ENCODE measurements at places on chromosomes 6 and 20. TPM values are rescaled to one million over a fixed set of nuclear protein-coding genes. Genes with fewer than 3 reads are reported as not detected.
A peak's percentile ranks its signal among the peaks of the same experiment; 100 is the strongest.

DNA sequence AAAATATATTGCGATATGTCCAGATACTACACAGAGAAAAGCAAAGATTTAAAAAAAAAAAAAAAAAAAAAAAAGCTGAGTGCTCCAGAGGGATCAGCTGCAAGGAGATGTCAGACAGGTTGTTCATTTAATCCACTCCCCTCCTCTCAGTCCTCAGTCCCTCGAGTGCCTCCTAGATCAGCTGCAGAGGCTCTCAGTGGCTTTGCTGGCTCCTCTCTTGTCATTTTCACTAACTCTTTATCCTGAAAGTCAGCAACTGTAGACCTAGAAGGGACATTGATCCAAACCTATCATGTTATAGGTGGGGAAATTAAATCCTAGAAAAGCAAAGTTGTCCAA is 61.6 kb downstream of the KIAA0319 start:
- H3K36me3 ChIP-seq = no peaks in the 10 kb centered on the region
- H3K4me1 ChIP-seq = peaks cover 4% of the 10 kb centered on the region
- H3K4me3 ChIP-seq = no peak overlapping the region
- DNase-seq = no peak
- H3K27me3 ChIP-seq = no peaks in the 10 kb centered on the region

Gene LPA
- total RNA-seq = not detected

Gene HLA-DRB1
- total RNA-seq = 7.5 TPM

DNA sequence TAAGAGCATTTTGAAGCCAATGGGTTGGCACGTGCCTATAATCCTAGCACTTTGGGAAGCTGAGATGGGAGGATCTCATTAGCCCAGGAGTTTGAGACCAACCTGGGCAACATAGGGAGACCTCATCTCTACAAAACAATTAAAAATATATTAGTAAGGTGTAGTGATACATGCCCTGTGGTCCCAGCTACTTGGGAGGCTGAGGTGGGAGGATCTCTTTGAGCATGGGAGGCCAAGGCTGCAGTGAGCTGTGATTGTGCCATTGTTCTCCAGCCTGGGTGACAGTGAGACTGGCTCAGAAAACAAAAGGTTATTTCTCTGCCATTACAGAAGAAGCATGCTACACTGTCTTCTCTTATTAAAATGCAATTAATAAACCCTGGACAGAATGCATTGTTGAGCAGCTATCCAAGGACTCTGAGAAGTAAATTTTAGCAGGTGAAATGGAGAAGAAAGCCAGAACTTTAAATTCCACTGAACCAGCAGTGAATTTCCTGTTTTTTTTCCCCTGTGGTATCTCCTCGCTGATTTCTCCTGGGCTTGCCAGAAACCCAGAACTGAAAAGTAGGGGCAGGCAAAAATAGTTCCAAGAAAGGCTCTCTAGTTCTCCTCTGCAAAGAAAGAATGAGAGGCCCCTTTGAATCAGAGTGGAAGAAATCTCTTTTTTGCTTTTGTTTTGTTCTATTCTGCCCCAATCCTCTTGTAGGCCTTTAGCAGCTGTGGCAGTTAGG is 8.4 kb downstream of the AMD1 start:
- H3K36me3 ChIP-seq = no peaks in the 10 kb centered on the region
- H3K27ac ChIP-seq = no peak overlapping the region
- H3K27me3 ChIP-seq = no peaks in the 10 kb centered on the region
- H3K4me1 ChIP-seq = peaks cover 42% of the 10 kb centered on the region
- DNase-seq = no peak

Gene ESR1
- 0.61 TPM for total RNA-seq

Gene DNAAF9
- total RNA-seq = 56.6 TPM

DNA sequence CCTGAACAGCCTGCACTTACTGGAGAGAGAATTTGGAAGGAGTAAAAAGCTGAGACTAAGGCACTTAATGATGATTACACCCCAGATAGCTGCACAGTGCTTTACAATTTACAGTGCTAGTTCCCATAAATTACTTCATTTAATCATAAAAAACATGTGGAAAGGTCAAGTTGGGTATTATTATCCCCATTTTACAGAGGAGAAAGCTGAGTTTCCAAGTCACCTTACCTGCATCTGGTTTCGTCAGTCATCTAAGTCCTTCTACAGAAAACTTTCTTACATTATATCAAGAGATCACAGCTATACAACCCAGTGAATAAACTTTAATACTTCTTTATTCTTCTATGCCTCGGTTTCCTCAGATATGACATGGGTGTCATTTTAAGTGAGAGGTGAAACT is 3.3 kb downstream of the PTPRK start:
- H3K4me3 ChIP-seq = no peak overlapping the region
- no peaks in the 10 kb centered on the region for H3K27me3 ChIP-seq
- H3K27ac ChIP-seq = no peak overlapping the region
- no peaks in the 10 kb centered on the region for H3K36me3 ChIP-seq

Gene GPX5
- not detected for total RNA-seq

Gene LSM2
- 32.3 TPM for total RNA-seq

Gene MUCL3
- not detected for total RNA-seq

Gene OLIG3
- total RNA-seq = not detected

- no peak for DNase-seq
- no peak overlapping the region for H3K27ac ChIP-seq
- no peak overlapping the region for H3K4me3 ChIP-seq
- H3K36me3 ChIP-seq = no peaks in the 10 kb centered on the region
Observed at GRCh38 chr6:37861452-37861851, 41.9 kb downstream of the ZFAND3 start.

Gene VIP
- total RNA-seq = not detected

DNA sequence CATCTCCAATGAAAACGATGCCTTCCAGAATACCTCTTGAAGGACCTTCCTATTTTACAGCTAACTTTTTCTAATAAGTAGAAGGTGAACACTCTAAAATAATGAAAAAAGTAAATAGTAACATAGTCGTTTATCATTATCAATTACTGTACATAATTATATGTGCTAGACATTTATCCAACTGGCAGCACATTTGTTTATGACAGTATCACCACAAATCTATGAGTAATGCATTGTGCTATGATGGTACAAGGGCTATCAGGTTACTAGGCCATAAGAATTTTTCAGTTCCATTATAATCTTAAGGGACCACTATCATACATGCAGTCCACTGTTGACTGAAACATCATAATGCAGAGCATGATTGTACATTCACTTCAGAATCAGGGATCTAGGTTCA is 68.4 kb downstream of the ATG5 start:
- H3K27me3 ChIP-seq = no peaks in the 10 kb centered on the region
- peaks cover 16% of the 10 kb centered on the region for H3K4me1 ChIP-seq
- H3K27ac ChIP-seq = no peak overlapping the region
- H3K4me3 ChIP-seq = no peak overlapping the region
- no peak for DNase-seq

DNA sequence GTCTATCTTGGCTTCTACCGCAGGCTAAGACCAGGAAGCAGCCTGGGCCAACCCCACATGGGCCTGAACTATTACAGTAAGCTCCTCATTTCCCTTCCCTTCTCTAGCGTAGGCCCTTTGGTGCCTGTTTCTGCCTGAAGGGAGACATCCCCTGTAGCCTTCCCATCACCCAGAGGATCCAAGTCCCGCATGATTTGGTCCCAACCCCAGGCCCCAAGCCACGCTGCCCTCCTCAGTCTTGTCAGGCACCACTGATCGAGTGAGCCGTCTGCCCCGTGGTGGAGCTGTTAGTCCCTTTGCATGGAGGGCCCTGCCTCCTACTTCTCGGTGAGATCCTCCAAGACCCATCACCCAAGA is 46.4 kb downstream of the EBF4 start:
- no peak overlapping the region for H3K4me3 ChIP-seq
- no peaks in the 10 kb centered on the region for H3K27me3 ChIP-seq
- H3K27ac ChIP-seq = no peak overlapping the region
- no peaks in the 10 kb centered on the region for H3K4me1 ChIP-seq
- no peaks in the 10 kb centered on the region for H3K36me3 ChIP-seq

GRCh38 chr20:7031222-7031621 is 263.7 kb downstream of the BMP2 start:
- no peak for DNase-seq
- H3K27me3 ChIP-seq = no peaks in the 10 kb centered on the region
- H3K27ac ChIP-seq = no peak overlapping the region
- no peak overlapping the region for H3K4me3 ChIP-seq
- no peaks in the 10 kb centered on the region for H3K36me3 ChIP-seq

DNA sequence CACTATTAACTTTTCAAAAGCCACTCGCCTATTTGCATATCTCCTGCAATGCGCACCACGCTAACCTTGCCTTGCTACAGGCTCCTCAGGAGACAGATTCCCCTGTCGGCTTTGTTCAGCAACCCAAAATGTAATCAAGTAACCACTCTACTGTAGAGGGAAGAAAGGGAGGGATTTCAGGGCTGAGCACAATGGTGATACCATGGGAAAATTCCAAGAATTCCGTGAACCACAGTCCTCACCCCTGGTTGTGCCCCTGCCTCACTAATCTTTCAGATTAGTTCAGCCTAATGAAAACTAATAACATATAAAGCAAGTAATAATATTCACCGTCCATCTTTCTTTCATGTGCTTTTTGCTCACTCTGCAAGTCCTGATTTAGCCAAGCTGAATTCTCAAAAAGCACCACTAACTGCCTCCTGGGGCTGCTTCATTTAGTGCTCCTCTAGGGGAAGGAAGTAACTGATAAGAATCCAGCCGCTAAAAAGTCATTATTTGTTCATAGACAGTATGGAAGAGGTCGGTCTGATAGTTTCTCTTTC is 6.6 kb downstream of the CITED2 start:
- H3K27ac ChIP-seq = no peak overlapping the region
- DNase-seq = no peak
- H3K27me3 ChIP-seq = no peaks in the 10 kb centered on the region
- H3K4me3 ChIP-seq = no peak overlapping the region
- H3K4me1 ChIP-seq = peaks cover 30% of the 10 kb centered on the region
- no peaks in the 10 kb centered on the region for H3K36me3 ChIP-seq

Gene SMLR1
- not detected for total RNA-seq

GRCh38 chr20:1313236-1313964 is 15.5 kb downstream of the SDCBP2 start:
- no peaks in the 10 kb centered on the region for H3K27me3 ChIP-seq
- DNase-seq = peak; percentile 61
- H3K36me3 ChIP-seq = no peaks in the 10 kb centered on the region
- peak overlapping the region; percentile 23 for H3K4me3 ChIP-seq

DNA sequence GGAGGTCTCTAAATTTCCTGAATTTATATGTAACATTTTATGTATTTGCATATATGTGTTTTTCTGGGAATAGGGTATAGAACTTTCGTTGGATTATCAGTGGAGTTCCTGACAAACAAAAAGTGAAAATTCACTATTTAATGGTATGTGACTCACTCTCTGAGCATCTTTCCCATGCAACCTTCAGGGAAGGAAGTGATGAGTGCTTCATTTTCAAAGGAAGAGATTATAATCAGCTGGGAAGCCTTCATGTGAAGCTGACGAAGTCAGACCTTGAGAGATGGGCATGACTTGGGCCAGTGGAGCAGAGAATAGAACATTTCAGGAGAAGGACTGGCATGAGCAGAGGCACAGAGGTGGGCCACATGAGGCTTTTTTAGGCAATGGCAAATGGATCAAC is 72.7 kb downstream of the FAXC start:
- H3K27me3 ChIP-seq = no peaks in the 10 kb centered on the region
- no peaks in the 10 kb centered on the region for H3K36me3 ChIP-seq

DNA sequence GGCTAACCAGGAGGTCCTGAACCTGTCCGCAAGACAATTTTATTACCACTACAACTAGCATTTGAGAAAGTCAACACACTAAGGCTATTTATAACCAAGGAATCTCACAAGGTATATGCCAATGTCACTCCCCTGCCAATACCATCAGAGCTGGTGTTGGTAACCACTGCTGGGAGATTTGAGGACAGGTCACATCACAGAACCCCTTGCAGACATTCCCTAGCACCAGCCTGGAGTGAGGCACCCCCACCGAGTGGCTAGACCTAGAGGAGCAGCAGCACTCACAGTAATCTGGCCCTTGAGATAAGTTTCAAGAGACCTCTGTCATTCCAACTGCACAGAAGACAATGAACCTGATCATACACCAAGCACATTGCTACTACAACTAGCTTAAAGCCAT is 483.2 kb downstream of the MMUT start:
- no peak overlapping the region for H3K27ac ChIP-seq
- DNase-seq = no peak
- H3K36me3 ChIP-seq = no peaks in the 10 kb centered on the region
- no peaks in the 10 kb centered on the region for H3K27me3 ChIP-seq
- H3K4me3 ChIP-seq = no peak overlapping the region
- no peaks in the 10 kb centered on the region for H3K4me1 ChIP-seq

DNA sequence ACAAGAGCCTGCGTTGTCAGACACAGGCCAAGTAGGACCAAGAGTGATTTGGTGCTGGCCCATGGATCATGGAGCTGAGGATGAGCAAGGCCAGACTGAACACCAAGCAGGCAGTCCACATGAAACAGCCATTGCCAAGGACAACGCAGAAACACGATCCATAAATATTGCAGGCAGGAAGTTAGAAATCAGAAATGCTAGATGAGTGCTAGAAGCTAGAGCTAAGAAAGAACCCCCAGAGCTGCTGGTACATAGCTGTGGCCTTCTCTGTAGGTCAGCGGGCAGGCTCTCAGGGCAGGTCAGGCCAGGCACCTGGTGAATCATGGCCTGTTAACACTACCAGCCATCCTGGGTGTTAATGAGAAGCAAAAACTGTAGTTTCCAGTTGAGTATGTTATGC is 119.7 kb downstream of the ALDH8A1 start:
- peaks cover 13% of the 10 kb centered on the region for H3K4me1 ChIP-seq
- no peaks in the 10 kb centered on the region for H3K36me3 ChIP-seq
- no peak overlapping the region for H3K27ac ChIP-seq
- H3K27me3 ChIP-seq = no peaks in the 10 kb centered on the region

DNA sequence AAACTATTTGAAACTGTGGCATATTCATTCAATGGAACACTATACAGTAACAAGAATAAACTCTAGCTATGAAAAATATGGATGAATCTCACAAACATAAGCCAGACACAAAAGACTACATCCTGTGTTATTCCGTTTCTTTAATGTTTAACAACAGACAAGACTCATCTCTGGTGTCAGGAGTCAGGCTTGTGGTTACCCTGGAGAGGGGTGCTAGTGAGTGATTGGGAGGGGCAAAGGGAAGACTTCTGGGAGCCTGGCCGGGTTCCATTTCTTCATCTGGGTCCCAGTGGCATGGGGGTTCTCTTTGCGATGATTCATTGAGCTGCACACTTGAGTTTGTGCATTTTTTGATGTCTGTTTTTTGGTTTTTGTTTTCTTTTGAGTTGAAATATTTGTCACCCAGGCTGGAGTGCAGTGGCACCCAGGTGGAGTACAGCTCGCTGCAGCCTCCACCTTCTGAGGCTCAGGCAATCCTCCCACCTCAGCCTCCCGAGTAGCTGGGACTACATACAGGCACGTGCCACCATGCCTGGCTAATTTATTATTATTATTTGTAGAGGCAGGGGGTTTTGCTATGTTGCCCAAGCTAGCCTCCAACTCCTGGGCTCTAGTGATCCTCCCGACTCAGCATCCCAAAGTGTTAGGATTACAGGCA is 21.2 kb upstream of the TTPAL start:
- no peak overlapping the region for H3K4me3 ChIP-seq
- no peaks in the 10 kb centered on the region for H3K36me3 ChIP-seq
- DNase-seq = no peak
- H3K27ac ChIP-seq = no peak overlapping the region
- H3K4me1 ChIP-seq = no peaks in the 10 kb centered on the region

All from gastrocnemius medialis (tissue), 4 donors.